Stimulated activated CD4-positive, alpha-beta T cell treated with anti-CD3 and anti-CD28 coated beads, Interleukin-1b, Interleukin-23, amount 100 ng/mL, for 1 hour (primary cell): ENCODE measurements at places on chromosomes 4 and X.

DNA sequence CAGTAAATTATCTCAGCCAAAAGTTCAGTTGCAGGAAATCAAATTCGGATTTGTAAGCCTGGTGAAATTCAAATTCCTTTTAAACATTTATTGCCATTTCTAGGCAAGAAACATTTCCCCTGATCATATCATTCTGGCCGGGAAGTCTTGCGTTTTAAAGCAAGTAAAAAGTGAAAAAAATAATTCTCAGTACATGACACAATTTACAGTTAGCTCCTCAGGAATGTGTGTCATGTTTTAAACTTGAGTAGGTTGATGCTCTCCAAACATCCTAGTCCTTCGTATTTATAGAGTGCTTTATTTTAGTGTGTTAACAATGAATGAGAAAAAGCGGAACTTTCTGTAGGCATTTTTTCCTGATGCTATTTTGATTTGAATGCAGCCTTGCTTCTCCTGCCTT lies 158.3 kb upstream of the SCML1 start:
- DNase-seq = no peak

- DNase-seq = no peak
Observed at GRCh38 chrX:140318296-140318695, 186.6 kb downstream of the SOX3 start.

GRCh38 chr4:73603271-73603710 lies 16.9 kb downstream of the RASSF6 start:
- no peak for DNase-seq

DNA sequence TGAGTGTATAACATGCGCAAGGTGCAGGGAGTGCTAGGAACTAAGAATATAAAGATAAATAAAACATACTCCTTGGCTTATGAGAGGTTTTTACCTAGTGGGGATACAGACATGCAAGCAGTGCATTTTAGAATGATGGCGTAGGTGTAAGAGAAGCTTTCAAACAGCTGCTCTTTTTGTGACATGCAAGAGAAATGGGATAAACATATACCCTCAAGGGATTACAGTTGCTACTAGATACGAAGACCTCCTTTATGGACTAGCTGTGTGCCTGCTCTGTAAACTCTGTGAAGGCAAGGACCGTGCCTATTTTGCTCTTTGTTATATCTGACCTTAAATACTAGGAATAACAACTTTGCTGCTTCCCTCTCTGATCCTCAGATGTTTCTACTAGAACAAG lies 39.0 kb upstream of the SLITRK4 start:
- no peak for DNase-seq

GRCh38 chr4:153542131-153542530 lies 76.0 kb downstream of the TMEM131L start:
- DNase-seq = no peak

DNA sequence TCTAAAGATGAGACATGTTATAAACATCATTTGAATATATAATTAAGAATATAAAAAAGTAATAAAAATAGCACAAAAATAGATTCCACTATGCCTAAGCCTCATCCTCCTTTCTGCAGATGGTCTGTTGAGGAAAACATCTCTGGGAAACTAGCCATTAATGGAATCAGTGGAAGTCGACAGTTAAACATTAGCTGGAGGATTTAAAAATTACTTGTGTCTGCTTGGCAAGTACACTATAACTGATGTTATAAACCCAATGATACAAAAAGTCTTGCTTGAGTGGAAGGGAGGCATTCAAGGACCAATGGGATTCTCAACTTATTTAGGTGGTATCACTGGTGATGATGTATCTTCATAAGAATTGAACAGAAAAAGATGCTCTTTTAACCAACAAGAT lies 1598.3 kb downstream of the PCDH18 start:
- DNase-seq = no peak

DNA sequence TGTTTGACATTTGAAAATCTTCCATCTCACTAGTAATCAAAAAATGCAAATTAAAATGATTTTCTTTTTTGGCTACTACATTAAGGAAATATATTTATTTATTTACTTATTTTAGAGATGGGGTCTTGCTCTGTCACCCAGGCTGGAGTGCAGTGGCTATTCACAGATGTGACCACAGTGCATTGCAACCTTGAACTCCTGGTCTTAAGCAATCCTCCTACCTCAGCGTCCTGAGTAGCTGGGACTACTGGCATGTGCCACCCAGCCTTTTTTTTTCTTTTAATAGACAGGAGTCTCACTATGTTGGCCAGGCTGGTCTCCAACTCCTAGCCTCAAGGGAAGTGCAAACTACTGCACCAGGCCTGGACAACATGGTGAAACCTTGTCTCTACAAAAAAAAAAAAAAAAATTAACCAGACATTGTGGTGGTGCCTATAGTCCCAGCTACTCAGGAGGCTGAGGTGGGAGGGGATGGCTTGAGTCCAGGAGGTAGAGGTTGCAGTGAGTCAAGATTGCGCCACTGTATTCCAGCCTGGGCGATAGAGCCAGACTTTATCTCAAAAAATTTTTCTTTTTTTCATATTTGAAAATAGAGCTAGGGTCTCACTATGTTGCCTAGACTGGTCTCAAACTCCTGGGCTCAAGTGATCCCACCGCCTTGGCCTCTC lies 4.4 kb upstream of the SMIM14 start:
- no peak for DNase-seq

DNA sequence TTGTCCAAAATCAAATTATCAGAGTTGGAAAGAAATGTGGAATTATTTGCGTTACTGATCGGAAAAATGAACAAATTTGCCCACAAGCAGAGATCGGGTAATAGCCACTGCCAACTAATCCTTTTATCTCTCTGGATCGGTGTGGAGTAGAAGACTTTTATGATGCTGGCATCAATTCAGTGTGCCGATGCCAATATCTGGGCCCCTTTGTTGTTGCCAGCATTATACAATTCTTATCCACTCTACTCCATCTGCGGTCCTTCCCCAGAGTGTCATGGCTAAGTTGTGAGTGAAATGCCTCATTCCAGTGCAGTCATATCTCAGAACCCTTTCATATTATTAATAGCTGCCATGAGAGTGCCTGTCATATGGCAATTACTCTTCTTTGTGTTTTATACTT lies 660.2 kb downstream of the ADGRL3 start:
- DNase-seq = no peak

DNA sequence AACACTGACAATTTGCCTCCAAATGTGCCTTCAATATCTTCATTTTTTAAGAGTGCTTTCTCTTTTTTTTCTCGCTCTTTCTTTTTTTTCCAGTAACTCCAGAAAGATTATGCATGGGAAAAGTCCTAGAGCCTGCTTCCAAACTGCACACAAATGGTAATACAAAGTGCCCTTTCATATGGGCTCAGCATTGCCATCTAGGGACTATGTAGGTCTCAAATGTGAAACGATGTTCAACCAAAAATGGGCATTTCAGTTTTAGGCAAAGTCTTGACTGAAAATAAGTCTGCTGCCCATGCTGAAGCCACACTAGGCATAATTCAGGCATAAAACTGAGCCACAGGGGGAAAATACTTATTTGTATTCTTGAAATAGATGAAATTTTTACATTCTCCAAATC lies 65.6 kb downstream of the SYNPO2 start:
- no peak for DNase-seq

DNA sequence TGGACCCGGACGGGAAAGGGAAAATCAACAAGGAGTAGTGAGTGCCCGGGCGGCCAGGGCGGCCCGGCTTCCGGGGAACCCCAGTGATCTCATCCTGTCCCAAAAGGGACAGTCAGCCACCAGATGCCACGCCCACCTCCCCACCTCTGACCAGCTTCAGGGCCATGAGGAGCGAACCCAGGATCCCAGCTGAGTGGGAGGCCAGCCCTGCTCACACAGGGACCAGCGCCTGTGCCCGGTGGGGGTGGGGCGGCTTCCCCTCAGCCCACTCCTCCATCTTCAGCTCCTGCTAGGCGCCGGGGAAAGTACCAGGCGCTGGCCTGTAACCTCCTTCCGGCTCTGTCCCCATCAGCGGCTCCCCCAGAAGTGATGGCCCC lies 6.2 kb downstream of the MYL5 start:
- DNase-seq = no peak

- DNase-seq = no peak
Observed at GRCh38 chr4:39846120-39846519, 131.6 kb downstream of the PDS5A start.

GRCh38 chr4:113094802-113095201 lies 45.3 kb downstream of the ANK2 start:
- no peak for DNase-seq

DNA sequence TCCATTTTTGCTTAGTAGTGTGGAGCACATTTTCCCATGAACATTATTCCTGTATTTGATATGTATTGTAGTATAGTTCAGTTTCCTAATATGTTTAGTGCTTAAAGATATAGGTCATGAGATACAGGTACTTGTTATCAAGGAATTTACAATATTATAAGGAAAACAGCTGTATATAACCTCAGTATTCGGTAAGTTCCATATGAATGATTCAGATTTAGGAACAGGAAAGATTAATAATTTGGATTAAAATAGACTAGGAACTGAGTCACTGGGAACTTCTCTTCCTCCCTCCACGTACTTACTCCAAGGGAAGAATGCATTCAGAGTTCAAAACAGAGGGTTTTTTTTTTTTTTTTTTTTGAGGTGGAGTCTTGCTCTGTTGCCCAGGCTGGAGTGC lies 20.0 kb downstream of the DIAPH2 start:
- no peak for DNase-seq
